ENCODE measurements at places on chromosomes 12 and 14. TPM values are rescaled to one million over a fixed set of nuclear protein-coding genes. Genes with fewer than 3 reads are reported as not detected.

The GLT8D2 gene
- 52.5 TPM for total RNA-seq

The C12orf60 gene
- 0.59 TPM for total RNA-seq

The RNASE7 gene
- total RNA-seq = not detected

The GALNT9 gene
- total RNA-seq = 1.2 TPM

The ANKRD33 gene
- not detected for total RNA-seq

The TMCC3 gene
- 0.36 TPM for total RNA-seq

The HCAR3 gene
- not detected for total RNA-seq

The THTPA gene
- 27.5 TPM for total RNA-seq

The REM2 gene
- total RNA-seq = 0.29 TPM

DNA sequence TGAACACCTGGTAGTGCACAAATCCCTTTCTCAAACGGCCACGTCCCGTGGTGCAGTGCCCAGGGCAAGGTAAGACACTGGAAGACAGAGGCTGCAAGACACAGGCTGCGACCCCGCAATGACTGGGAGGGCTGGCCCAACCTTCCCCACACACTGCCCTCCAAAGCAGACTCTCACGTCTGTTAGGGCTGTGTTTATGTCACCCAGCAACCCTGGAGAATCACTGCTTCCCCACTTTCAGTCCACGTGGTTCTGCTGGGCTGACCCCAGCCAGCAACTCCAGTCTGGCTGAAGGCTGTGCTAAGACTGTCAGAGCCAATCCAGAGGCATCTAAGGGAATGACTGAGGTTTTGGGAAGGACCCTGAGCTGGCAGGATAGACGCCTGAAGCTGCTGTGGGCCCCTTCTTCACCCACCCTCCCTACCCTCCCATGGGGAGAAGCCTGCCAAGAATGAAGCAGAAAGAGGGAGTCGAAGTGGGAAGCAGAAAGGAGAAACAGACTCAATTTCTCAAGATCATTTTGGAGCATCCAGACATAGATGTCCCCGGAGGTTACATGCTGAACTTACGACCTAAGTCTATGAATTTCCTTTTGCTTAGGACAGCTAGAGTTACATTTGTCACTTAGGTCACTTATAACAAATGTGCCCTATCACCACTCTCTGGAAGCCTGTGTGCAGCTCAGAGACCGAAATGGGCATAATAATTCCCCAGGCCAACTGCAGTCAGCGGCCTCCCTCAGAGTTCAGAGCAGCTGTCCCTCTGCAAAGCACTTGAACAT, 11.7 kb downstream of the KDM2B start:
- no peak overlapping the region for H3K4me3 ChIP-seq
- peaks cover 7% of the 10 kb centered on the region for H3K4me1 ChIP-seq

DNA sequence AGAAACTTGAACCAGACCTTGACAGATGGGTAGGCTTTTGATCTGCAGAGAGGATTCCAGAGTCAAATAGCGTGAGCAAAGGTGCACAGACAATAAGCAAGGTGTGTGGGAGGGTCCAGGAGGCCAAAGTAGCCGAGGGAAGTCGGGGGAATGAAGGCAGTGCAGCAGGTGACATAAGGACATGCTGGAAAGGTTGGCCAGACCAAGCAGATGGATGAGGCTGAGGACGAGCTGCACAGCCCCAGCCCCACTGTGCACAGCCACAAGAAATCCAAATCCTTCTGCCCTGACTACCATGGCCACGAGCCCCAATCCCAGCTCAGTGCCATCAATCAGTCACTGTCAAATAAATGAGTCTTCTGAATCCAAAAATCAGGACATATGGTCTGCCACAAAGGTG, 5.4 kb downstream of the TTC7B start:
- H3K27me3 ChIP-seq = no peaks in the 10 kb centered on the region
- peaks cover 12% of the 10 kb centered on the region for H3K4me1 ChIP-seq
- no peak overlapping the region for H3K4me3 ChIP-seq
- no peaks in the 10 kb centered on the region for H3K36me3 ChIP-seq

GRCh38 chr14:50784683-50785456, 46.1 kb downstream of the NIN start:
- no peaks in the 10 kb centered on the region for H3K4me1 ChIP-seq
- no peak for DNase-seq
- peaks cover 4% of the 10 kb centered on the region for H3K36me3 ChIP-seq
- H3K27me3 ChIP-seq = no peaks in the 10 kb centered on the region

- H3K27ac ChIP-seq = no peak overlapping the region
- H3K4me1 ChIP-seq = no peaks in the 10 kb centered on the region
- H3K36me3 ChIP-seq = no peaks in the 10 kb centered on the region
- no peak overlapping the region for H3K4me3 ChIP-seq
Observed at GRCh38 chr14:32648434-32648833, 290.2 kb upstream of the NPAS3 start.

- peaks cover 74% of the 10 kb centered on the region for H3K36me3 ChIP-seq
- no peaks in the 10 kb centered on the region for H3K27me3 ChIP-seq
- no peak overlapping the region for H3K4me3 ChIP-seq
Observed at GRCh38 chr12:6333029-6333428, 8.8 kb downstream of the TNFRSF1A start.

GRCh38 chr12:81957631-81958030, 198.5 kb upstream of the PPFIA2 start:
- no peaks in the 10 kb centered on the region for H3K4me1 ChIP-seq
- no peak for DNase-seq
- H3K4me3 ChIP-seq = no peak overlapping the region
- no peaks in the 10 kb centered on the region for H3K36me3 ChIP-seq
- H3K27ac ChIP-seq = no peak overlapping the region

DNA sequence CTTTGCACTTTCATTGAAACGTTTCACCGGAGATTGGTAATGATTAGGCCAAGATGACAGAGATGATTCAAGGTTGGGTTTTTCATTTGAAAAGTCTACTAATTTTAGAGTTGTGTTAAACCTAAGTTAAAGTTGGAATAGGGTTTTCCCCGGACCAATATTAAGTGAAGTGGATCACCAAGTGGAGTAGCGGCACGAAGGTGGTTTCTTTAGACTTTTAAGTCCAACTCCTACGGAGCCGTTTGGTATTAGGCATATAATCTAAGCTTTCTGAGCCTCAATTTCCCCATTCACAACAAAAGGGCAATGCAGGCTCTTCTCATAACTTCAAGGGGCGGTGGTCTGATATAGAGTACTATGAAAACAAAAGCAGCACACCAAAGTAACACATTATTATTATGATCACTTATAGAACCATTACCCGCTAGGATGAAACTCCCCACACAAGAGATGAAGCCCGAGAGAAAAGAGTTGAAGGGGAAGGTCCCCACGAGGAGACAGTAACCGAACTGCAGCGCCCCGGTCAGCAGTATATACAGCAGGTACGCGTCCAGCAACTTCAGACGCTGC, 413 bp downstream of the DAD1 start:
- H3K36me3 ChIP-seq = peaks cover 9% of the 10 kb centered on the region
- peaks cover 21% of the 10 kb centered on the region for H3K4me1 ChIP-seq
- peak overlapping the region; percentile 85 for H3K4me3 ChIP-seq
- H3K27ac ChIP-seq = peak overlapping the region; percentile 99

- DNase-seq = peak; percentile 45
- no peak overlapping the region for H3K27ac ChIP-seq
- peaks cover 23% of the 10 kb centered on the region for H3K27me3 ChIP-seq
- no peaks in the 10 kb centered on the region for H3K36me3 ChIP-seq
Observed at GRCh38 chr12:94795520-94795919, 145.2 kb upstream of the TMCC3 start.

DNA sequence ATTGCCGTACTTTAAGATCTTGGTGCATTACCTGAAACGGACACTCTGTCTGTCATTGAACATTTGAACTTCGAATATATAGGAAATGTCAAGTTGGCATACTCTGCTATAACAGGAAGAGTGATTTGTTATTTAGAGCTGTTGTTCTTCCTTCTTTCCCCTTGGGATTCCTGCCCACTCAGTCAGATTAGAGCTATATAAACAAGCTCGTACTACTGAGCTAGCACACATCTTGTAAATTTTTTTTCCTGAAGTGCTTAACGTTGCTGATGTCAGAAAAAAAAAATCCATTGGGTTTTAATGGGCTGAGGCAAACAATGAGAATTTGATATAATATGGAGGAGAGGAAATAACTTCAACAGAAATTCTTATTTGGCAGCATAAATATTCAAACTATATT, 26.8 kb downstream of the RGS6 start:
- H3K27ac ChIP-seq = no peak overlapping the region
- no peaks in the 10 kb centered on the region for H3K27me3 ChIP-seq
- no peaks in the 10 kb centered on the region for H3K4me1 ChIP-seq
- H3K36me3 ChIP-seq = no peaks in the 10 kb centered on the region
- no peak overlapping the region for H3K4me3 ChIP-seq

GRCh38 chr12:131908092-131909080, 14.0 kb downstream of the ULK1 start:
- no peaks in the 10 kb centered on the region for H3K27me3 ChIP-seq
- no peak overlapping the region for H3K27ac ChIP-seq
- H3K4me3 ChIP-seq = no peak overlapping the region
- H3K36me3 ChIP-seq = no peaks in the 10 kb centered on the region
- H3K4me1 ChIP-seq = peaks cover 9% of the 10 kb centered on the region
- DNase-seq = peak; percentile 59

DNA sequence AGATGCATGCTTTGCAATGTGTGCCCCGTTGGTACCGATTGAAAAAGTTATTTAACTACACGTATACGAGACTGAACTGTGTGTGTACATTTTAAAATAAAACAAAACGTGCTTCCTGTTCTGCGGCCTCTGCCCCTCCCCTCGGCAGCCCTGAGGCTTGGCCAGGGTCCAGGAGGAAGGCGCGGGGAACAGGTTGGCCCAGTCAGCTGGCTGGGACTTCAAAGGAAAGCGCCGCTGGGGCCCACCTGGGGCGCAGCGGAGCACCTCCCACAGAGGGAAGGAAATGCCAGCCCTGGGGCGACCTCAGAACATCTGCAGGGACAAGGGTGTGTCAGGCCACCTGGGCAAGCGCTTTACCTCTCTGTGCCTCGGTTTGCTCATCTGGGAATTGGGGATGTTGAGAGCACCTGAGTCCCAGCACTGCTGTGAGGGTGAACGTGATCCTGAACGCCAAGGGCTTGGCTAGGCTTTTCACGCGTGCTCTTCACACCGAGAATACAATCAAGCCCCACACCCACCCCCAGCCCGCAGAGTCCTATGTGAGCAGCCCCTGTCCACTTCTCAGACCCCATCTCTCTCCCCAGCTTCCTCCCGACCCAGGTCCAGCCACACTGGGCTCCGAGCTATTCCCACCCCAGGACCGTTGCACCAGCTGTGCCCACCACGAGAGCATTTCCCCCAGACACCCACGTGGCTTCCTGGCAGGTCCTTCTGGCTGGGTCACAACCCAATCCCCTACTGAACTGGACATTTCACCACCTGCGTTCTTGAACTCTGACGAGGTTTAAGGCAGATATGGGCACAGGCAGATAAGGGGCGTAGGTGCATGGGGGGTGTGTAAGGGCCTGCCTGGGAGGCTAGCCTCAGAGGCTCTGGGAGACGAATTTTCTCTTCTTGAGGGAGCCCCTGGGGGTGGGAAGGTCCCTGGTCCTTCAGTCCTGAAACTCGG, 41.9 kb upstream of the NCOR2 start:
- peak; percentile 63 for DNase-seq
- no peak overlapping the region for H3K4me3 ChIP-seq
- no peaks in the 10 kb centered on the region for H3K36me3 ChIP-seq
- peaks cover 5% of the 10 kb centered on the region for H3K27me3 ChIP-seq
- H3K4me1 ChIP-seq = peaks cover 8% of the 10 kb centered on the region

- peak overlapping the region; percentile 26 for H3K27ac ChIP-seq
- H3K4me3 ChIP-seq = no peak overlapping the region
Observed at GRCh38 chr12:89059721-89060541, 292.4 kb downstream of the DUSP6 start.

DNA sequence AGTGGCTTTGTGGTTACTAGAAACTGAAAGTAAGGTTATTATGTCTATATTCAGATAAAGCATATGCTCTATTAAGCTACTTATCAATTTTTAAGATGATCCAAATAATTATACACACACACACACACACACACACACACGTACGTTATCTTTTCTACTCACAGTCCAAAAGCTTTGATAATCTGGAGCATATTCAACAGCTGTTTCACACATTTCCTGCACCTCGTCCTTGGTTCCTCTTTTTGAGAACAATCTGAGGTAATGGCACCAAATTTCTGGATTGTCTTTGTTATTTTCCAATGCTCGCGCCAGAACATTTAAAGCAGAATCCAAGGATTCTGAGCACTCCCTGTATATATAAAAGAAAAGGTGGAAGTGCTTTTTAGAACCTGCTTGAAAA, 37.5 kb downstream of the ZFC3H1 start:
- no peaks in the 10 kb centered on the region for H3K27me3 ChIP-seq
- peak overlapping the region; percentile 38 for H3K27ac ChIP-seq
- no peak overlapping the region for H3K4me3 ChIP-seq
- H3K36me3 ChIP-seq = peaks cover 91% of the 10 kb centered on the region
- no peak for DNase-seq
- H3K4me1 ChIP-seq = peaks cover 5% of the 10 kb centered on the region

- H3K4me3 ChIP-seq = peak overlapping the region; percentile 53
- peak; percentile 88 for DNase-seq
- no peak overlapping the region for H3K27ac ChIP-seq
Observed at GRCh38 chr12:16385782-16386646, 38.6 kb downstream of the MGST1 start.

GRCh38 chr14:55114720-55115119, 14.3 kb upstream of the LGALS3 start:
- no peak overlapping the region for H3K4me3 ChIP-seq
- no peak for DNase-seq
- no peak overlapping the region for H3K27ac ChIP-seq
- H3K36me3 ChIP-seq = no peaks in the 10 kb centered on the region
- no peaks in the 10 kb centered on the region for H3K27me3 ChIP-seq
- peaks cover 6% of the 10 kb centered on the region for H3K4me1 ChIP-seq

- H3K4me1 ChIP-seq = peaks cover 5% of the 10 kb centered on the region
- no peak overlapping the region for H3K27ac ChIP-seq
- H3K36me3 ChIP-seq = no peaks in the 10 kb centered on the region
- H3K27me3 ChIP-seq = peaks cover 9% of the 10 kb centered on the region
- no peak overlapping the region for H3K4me3 ChIP-seq
- DNase-seq = no peak
Observed at GRCh38 chr12:107115119-107115518, 21.8 kb upstream of the CRY1 start.

- H3K4me3 ChIP-seq = no peak overlapping the region
- no peaks in the 10 kb centered on the region for H3K36me3 ChIP-seq
- peaks cover 15% of the 10 kb centered on the region for H3K27me3 ChIP-seq
- H3K4me1 ChIP-seq = peaks cover 17% of the 10 kb centered on the region
Observed at GRCh38 chr14:92750994-92751400, 2.6 kb upstream of the LGMN start.

DNA sequence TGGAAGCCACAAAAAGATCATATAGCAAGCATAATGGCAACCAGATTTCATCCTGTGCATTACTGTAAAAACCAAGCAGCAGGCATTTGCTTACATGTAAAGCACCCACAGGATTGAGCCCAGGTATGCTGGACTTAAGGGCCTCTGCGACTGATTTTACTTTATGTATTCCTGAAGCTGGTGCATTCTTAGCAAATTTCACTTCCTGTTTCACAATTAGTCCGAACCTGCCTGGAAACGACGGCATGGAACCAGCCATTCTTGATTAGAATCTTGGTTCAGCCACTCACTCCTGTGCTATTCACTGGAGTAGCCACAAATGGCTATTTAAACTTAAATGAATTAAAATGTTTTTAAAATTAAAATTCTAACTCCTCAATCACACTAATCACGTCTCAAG, 239.2 kb downstream of the NUAK1 start:
- no peaks in the 10 kb centered on the region for H3K4me1 ChIP-seq
- no peaks in the 10 kb centered on the region for H3K36me3 ChIP-seq
- no peak for DNase-seq
- no peak overlapping the region for H3K4me3 ChIP-seq
- H3K27me3 ChIP-seq = no peaks in the 10 kb centered on the region
- H3K27ac ChIP-seq = no peak overlapping the region

Data from osteoblast (primary cell).